ENCODE measurements at places on chromosomes 7 and 10.

- DNase-seq: no peak
These were observed 11.3 kb upstream of the DPYSL4 start for GRCh38 chr10:132175408-132175807.

DNA sequence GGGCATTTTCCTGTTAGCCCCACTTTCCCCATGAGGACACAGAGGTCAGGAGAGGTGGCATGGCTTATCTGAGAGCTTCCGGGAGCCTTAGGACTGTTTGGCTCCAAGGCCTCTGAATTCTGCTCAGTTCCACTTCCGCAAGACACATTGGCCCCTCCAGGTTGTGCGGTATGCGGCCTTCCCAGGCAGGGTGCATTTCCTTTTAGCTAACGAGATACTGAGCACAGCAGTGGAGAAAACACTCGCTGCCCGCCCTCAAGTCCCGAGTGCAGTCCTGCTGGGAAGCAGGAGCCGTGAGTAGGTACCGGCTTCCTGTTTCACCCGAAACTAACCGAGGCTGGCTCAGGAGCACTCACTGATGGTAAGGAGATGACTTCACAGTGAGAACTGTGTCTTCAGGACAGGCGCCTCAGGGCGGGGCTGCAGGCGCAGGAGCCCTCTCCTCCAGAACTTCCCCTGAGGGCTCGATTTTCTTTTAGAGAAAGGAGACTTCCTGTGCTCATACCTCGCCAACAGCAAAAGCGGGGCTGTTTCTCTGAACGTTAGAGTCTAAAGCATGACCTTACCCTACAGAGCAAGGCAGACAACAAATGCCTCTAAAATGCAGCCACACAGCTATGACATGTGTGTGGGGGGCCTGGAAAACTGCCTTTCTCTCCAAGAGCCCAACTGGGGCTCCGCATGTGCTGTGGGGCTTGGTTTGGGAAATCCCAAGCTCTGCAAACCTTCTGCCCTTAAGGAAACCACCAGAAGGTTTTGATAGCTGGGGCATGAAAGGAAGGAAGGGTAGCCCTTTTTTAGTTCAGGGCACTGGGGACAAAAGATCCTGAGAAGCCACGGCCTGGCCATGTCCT lies 25.9 kb downstream of the RGS10 start:
- peak; percentile 29 for DNase-seq

- DNase-seq: no peak
These were observed 2.5 kb downstream of the GCK start for GRCh38 chr7:44186736-44187135.

- peak; percentile 63 for DNase-seq
These were observed 28.4 kb downstream of the CDK6 start for GRCh38 chr7:92808006-92808405.

DNA sequence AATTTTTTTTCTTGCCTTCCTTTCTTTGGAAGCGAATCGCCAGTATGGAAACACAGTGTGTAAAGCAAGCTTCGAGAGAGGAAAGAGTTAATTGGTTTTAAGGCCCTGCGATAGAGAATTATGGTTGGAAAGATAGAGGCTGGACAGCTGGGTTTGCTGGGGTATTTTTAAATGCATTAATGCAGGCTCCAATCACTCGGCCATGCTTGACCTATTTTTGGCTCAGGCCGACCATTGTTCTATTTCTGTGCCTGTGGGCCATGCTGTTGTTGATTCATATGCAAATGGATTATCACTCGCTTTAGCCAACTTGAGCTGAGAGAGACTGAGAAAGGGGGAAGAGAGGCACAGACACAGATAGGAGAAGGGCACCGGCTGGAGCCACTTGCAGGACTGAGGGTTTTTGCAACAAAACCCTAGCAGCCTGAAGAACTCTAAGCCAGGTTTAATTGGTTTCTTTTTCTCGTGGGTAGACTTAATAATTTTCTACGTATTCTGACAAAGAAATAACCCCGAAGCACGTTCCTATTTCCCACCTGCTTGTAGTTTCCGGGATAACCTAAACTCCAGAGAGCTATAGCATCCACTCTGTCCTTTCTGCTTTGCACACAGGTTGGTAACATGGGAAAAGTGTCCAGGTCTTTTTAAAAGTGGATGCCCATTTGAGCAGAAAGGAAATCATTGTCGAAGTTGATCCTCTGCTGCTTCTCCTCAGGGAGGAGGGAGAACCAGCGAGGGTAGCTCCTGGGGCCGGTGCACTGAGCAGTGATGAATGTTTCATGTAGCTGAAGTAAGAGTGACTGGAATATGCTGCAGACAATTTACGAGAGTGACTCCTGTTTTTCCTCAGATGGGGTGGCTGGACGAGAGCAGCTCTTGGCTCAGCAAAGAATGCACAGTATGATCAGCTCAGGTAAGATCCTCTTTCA lies at the start of gene HDAC9:
TSS of gene HDAC9 (plus strand) at position 338 of the 929 bp plus-strand sequence. CDS start at position 892, 554 bp downstream.
- DNase-seq: peak; percentile 75

Data from cardiac fibroblast (primary cell).